Mesothelial cell of epicardium (in vitro differentiated cells): ENCODE measurements at places on chromosomes 5 and 9. TPM values are rescaled to one million over a fixed set of nuclear protein-coding genes. Genes with fewer than 3 reads are reported as not detected.

PHF24 gene
- 0.62 to 0.99 TPM (median 0.83 TPM) in 3 replicates for total RNA-seq

CATSPER3 gene
- total RNA-seq: 1.1 to 1.5 TPM (median 1.4 TPM) in 3 replicates

- no peak for DNase-seq
These were observed 64.0 kb downstream of the RGS7BP start for GRCh38 chr5:64569858-64570257.

DNA sequence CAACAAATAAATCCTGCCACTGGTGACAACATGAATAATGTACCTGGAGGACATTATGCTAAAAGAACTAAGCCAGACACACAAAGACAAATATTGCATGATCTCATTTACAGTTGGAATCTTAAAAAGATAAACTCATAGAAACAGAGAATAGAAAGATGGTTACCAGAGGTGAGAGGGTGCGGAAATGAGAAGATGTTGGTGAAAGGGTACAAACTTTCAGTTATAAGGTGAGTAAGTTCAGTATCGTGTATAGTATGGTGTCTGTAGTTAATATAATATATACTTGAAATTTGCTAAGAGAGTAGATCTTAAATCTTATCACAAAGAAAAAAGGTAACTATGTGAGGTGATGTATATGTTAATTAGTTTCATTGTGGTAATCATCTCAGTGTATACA lies 63.3 kb downstream of the PRRC1 start:
- no peak for DNase-seq

GRCh38 chr5:368183-369084 lies 46.9 kb downstream of the AHRR start:
- DNase-seq: no peak

- no peak for DNase-seq
These were observed 19.4 kb downstream of the GARNL3 start for GRCh38 chr9:127283917-127284497.

DNA sequence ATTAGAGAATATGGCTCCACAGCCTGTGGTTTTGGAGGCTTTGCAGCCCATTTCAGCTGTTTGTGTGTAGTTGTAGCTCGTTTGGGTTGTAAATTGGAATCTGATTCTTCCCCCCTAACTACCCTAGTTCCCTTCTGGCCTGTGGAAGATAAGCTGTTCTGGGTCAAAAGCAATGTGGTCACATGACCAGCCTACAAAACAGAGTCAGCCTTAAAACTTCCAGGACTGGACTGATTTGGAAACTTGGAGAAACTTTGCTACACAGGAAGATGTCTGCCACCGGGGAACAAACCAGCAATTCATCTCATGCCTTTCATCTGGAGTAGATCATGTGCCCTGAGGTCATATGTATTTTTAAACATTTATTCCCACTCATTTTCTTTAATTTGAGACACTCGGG lies 83.8 kb downstream of the DAPK1 start:
- no peak for DNase-seq

DNA sequence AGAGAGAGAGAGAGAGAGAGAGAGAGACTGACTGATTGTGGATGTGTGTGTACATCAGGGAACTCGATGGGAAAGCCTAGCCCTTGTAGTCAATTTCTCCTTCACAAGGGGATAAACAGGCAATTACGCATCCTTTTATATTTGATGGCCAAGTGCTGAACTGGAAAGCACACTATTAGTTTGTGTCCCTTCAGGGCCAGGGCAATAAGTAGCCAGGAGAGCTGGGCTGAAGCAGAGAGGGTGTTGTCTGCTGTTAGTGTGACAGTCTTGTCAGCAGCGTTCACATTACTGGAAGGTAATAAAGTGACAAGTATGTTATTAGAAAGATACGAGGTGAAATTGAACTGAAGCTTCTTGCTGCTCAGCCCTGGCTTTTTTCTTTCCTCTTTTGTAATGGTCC lies 457.7 kb downstream of the BNC2 start:
- DNase-seq: no peak

DNA sequence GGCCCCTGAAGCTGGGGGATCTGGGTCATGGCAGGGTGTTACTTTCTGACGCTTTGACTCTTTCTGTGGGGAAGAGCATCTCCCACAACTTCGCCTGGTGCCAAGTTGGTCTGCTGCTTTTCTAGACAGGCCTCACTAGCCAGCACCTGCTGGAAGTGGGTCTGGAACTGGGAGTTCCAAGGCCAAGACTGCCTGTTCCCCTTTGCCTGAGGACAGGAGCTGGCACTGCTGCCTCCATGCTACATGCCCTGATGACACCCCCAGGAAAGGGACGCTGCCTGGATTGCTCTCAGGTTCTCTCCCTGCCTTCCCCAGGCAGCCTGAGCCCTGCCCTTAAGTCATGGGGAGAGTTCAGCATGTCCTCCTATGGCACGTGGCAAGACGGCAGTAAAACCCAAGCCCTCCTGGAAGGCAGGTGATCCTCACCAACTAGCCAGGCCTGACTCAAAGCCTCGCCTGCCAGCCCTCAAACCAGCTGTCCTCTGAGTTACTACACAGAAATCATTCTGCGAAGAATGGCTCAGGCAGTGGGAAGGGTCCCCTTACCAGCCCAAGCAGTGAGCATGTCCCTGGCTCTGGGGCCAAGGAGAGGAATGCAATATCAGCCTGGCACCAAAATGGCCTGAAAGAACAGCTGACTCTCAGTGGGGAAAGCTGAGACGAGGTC lies 35.8 kb downstream of the SEC61B start:
- DNase-seq: no peak

- no peak for DNase-seq
These were observed 33.8 kb upstream of the TXNDC8 start for GRCh38 chr9:110371411-110372007.

DNA sequence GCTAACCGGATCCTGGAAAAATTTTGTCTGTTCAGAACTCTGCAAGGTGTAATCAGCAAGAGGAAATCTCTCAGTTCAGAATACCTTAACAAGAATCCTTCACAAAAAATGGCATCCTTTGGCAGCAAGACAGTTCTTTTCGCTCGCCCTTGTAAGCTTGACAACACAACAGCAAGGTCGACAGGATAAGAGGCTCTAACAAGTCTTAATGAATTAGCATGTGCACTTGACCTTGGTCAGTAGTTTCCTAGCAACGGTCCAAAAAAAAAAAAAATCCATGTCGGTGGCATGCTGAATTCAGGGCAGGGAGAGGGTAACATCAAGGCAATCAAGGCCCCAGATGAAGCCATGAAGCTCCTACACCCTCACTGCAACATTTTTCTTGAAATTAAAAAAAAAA lies 172.8 kb downstream of the APBA1 start:
- no peak for DNase-seq

- no peak for DNase-seq
These were observed 223.5 kb upstream of the TNC start for GRCh38 chr9:115341426-115341825.

GRCh38 chr9:132207839-132208615 lies 46.2 kb downstream of the NTNG2 start:
- no peak for DNase-seq

DNA sequence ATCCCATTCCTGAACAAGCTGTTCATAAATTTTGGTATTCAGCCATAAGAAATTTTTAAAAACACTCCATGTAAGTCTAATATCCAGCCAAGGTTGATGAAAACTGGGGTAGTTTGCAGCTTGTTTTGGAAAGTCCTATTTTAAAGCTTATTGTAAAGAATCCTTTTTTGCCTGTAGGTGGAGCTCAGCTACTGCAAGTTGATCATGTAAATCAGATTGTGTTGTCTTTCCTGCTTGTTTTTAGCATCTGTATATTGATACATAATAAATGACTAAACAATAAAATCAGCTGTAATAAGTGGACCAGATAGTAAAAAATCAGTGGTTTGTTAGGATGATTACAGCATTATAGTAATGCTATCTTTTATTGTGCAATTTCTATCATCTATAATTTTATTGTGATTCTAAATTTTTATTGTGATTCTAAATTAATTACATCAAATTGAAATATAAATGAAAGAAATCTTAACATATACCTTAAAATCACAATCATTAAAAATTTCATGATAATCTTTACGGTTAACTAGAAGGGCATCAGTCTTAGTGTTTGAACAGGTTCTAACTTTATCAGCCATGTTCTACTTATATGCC lies 42.4 kb downstream of the CWC27 start:
- no peak for DNase-seq
